Stimulated activated CD4-positive, alpha-beta T cell treated with anti-CD3 and anti-CD28 coated beads, Interleukin-12 subunit alpha, Interleukin-12 subunit beta, amount 100 ng/mL, for 48 hours (primary cell): ENCODE measurements at places on chromosomes 2 and 18.

DNA sequence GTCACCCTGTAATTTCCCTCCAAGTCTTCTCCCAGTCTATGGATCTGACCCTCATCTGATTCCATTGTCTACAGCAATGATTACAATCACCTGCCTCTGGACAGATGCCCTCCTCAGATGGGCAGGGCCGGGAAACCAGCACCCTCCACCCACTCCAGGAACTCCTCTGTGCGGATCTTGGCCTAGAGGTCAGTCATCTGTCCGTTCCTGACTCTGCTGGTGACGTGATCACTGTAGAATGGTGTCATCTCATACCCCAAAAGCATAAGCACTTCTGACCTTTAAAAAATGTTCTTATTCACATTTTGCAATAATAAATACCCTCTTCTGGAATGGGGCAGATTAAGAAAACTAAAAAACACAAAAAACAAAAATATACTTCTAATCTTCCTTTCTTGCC is 29.5 kb upstream of the BZW1 start:
- no peak for DNase-seq

GRCh38 chr18:77208964-77209363 is 40.7 kb upstream of the GALR1 start:
- peak; percentile 11 for DNase-seq

DNA sequence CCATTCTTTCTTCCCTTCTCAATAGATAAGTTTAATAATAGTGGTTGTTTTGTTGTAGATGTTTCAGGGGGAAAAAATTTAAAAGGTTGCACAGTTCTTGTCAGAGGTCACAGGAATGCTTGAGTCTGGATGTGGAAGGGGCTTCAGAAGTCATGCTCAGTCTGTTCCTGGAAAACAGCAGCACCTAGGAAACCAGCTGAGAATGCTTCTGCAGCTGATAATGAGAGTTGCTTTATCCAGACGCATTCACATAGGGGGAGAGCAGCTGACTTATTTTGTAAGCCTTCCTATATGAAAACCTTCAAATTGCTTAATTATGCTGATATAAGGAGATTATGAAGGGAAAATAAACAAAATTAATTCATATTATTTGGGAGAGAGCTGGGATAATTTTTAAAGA is 235.5 kb downstream of the GULP1 start:
- DNase-seq: no peak

GRCh38 chr18:78979730-78980278 is at the start of gene SALL3:
Gene SALL3 (plus strand): TSS chr18:78979818. CDS start chr18:78980275, 457 bp downstream.
- no peak for DNase-seq
